ENCODE measurements at places on chromosomes 7 and 10.
A peak's percentile ranks its signal among the peaks of the same experiment; 100 is the strongest.

DNA sequence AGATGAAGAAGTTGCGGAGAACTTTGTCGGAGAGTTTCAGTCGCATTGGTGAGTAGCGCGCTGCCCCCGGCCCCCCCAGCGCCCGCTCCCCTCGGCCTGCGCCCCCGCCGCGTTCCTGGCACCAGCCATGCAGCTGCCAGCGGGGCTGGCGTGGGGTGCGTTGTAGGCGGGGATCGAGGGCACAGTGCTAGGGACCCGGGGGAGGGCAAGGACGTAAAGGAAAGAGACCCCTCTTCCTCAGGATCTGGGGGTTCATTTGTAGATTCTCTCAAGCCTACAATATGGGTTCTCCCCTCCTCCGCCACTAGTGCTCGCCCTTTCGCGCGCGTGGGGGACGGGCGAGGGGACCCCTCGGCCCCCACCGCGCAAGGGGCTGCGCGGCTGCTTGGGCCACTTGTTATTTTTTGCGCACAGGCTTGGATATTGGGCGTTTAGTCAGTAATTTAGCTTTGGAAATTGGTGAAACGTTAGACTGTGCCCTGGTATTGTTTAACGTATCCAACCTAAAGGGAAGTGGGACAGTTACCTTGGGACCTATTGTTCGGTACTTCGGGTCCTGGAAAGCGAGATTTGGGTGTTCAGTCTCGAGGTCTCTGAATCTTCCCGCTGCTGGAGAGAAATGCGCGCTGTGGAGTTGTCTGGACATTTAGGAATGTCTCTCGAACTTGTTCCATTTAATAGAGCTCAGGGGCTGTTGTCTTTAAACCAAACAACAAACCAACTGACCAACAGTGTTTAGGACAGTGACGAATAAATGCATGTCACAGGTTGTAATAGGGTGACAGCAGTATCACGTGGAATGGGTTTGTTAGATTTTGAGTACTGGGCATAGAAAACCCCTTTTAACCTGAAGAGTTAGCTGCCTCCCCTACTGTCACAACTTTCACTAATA is 796 bp downstream of the CDK14 start:
- no peak for DNase-seq

- DNase-seq = no peak
These were observed 359.4 kb downstream of the PRPF18 start for GRCh38 chr10:13946209-13946460.

DNA sequence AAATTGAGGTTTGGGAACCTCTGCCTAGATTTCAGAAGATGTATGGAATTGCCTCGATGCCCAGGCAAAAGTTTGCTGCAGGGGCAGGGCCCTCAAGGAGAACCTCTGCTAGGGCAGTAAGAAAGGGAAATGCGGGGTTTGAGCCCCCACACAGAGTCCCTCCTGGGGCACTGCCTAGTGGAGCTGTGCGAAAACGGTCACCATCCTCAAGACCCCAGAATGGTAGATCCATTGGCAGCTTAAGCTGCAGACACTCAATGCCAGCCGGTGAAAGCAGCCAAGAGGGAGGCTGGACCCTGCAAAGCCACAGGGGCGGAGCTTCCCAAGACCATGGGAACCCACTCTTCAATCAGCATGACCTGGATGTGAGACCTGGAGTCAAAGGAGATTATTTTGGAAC is 15.0 kb upstream of the TFEC start:
- DNase-seq = no peak

GRCh38 chr10:119505131-119505551 is 37.4 kb downstream of the RGS10 start:
- DNase-seq = no peak

- DNase-seq = no peak
These were observed 618.2 kb upstream of the MGMT start for GRCh38 chr10:128848810-128849209.

GRCh38 chr7:7751243-7752092 is 33.1 kb upstream of the RPA3 start:
- no peak for DNase-seq

DNA sequence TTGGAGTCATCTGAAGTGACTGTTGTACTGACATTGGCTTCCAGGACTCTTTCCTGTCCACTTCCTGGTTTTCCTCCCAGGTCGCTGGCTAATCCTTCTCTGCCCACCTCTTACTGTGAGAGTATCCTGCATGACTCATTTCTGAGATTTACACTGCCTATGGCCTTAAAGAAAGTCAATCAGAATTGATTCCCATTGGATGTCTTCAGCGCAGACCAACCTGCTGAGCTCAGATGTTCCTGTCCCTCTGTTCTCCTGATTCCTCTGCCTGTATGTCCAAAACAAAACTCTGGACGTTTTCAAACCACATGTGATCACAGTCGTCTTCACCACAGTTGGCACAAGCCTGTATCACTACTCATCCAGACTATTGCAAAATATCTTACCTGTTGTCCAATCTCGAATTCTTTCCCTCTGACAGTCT is 262.1 kb downstream of the CREB5 start:
- no peak for DNase-seq

GRCh38 chr10:24706479-24707118 is 17.1 kb downstream of the ARHGAP21 start:
- peak; percentile 35 for DNase-seq

GRCh38 chr7:51640841-51641240 is 324.2 kb upstream of the COBL start:
- DNase-seq = no peak

- peak; percentile 17 for DNase-seq
These were observed 174.4 kb downstream of the ST7 start for GRCh38 chr7:117127585-117128168.

DNA sequence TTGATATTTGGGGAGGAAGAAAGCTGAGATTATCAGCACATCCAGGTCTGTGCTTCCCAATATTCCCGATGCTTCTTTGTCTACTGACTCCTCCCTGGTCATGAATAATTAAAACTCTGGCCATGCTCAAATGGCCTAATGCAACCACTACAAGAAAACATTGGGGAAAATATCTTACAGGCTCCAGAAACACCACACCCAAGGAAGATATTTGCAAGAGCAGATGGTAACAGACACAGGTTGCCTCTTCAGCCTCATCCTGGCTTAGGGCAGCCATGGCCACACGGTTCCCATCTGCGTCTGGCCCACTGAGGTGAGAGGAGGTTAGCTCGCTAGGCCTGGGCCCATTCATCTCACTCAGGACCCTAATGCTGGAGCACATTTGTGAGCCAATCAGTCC is 108.4 kb upstream of the SDK1 start:
- DNase-seq = no peak

GRCh38 chr7:18590744-18591340 is 95.3 kb downstream of the HDAC9 start:
- no peak for DNase-seq

DNA sequence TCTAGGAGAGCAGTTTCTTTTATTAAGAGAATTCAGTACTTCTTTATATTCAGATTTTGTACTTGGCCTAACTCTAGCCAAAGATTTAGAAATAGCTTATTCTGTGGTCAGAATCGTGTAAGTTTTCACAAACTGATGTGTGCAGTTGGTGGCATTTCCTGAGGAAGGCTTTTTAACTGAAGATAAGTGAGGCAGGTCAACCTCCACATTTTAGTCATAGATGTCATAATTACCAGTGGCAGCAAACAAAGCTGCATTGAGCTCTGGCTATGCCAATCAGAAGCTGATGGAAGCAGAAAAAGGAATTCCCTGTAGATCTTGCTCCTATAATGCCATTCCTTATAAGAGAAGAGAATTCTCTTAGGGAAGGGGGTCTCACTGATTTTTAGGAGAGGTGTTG is 141.3 kb upstream of the SP8 start:
- no peak for DNase-seq

DNA sequence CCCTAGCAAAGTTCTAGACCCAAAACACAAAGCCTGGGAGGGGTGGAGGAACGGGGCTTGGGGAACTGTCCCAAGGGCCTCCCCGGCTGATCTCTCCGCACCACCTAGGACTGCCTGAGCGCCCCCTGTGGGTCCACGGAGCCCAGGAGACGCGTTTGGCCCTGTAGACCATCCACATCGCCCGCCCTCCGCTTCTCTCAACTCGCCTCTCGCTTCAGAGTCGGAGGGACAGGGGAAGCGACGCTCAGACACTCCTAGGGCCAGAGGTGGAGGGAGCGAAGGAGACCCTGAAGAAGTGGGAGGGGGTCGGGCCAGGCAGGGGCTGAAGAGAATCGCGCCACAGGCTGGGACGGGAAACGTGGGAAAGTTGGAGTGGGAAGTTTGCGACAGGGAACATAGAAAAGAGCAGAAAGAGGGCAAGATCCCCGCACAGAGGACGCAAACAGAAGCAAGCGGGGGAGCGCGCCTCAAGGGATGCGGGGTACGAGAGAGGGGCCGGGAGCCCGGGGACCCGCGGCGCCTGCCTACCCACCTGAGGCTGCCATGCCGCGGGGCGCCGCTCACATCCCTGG is 378 bp downstream of the PIK3AP1 start:
- peak; percentile 55 for DNase-seq

DNA sequence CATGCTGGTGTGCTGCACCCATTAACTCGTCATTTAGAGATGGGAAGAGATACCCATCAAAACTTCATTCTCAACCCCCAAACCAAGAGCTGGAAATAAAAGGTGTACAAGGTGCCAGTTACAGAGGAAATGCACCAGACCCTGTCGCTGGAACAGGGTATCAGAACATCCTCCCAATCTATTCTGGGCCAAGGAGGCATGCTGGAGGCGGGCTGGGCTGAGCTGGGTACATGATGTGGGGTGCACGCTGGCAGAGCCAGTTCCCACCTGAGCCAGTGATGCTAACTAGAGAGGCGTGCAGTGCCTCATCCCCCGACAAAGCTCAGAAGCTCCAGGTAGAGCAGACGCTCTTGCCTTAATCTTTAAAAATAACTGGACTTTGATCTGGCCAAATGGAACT is 70.1 kb downstream of the NPSR1 start:
- DNase-seq = no peak

GRCh38 chr10:47055386-47056246 is 144.4 kb downstream of the PTPN20 start:
- DNase-seq = no peak

- no peak for DNase-seq
These were observed 93.2 kb downstream of the TWIST1 start for GRCh38 chr7:19024261-19024660.

GRCh38 chr7:44292420-44292817 is 33.0 kb downstream of the CAMK2B start:
- DNase-seq = no peak

- DNase-seq = no peak
These were observed 501.5 kb downstream of the LRMDA start for GRCh38 chr10:75932921-75933320.

DNA sequence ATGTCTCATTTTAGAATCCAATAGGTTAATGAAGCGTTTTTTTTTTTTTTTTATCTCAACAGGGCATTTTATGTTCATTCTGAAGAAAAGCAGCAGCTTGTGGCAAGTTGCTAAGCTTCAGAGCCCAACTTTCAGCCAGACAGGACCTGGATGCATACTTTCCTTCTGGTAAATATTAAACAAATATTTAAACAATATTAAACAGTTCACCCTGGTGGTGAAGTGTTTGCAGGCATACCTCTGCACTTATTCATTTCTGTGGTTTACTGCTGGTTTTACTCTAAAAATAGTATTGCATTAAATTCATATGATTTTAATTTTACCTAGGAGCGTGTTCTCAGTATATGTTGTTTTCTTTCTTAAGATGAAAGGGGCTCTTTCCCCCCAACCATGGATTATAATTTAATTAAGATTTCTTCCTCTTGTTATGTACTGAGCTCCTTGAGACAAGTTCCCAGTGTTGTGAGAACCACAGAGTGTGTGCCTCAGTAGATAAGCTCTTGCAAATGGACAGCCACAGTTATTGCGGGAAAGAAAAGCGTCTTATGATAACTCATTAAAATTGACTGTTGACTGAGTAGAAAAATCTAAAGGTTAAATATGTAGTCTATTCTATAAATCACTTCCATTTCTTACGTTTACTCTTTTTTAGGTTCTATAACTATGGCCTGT is 155.8 kb downstream of the MALRD1 start:
- no peak for DNase-seq

DNA sequence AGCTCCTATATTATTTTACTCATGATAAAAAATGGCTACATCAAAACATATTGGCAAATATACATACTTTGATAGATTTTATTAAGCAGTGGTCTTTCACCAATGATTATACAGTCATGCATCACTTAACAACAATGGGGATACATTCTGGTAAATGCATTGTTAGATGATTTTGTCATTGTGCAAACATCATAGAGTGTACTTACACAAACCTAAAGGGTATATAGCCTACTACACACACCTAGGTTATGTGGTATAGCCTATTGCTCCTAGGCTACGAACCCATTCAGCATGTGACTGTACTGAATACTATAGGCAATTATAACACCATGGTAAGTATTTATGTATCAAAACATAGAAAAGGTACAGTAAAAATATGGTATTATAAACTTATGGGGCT is 98.9 kb upstream of the IL6 start:
- DNase-seq = no peak

- no peak for DNase-seq
These were observed 14.6 kb upstream of the PRRT4 start for GRCh38 chr7:128376077-128376476.

- no peak for DNase-seq
These were observed 90.8 kb upstream of the EEPD1 start for GRCh38 chr7:36062154-36062815.

- DNase-seq = no peak
These were observed 22.6 kb upstream of the WIPF3 start for GRCh38 chr7:29783671-29784070.

DNA sequence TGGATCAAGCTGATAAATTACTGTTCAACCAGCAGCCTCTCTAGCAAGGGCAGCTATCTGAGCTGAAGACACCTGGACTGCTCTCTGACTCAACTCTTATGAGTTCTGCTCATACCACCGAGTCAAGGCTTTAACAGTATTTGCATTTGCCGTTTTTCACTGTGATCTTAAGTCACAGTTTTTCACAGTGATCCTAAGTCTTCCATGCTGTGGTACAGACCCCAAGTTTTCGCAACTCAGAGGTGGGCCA is 31.3 kb downstream of the PIP4K2A start:
- no peak for DNase-seq

GRCh38 chr7:110003827-110004226 is 1087.1 kb upstream of the LRRN3 start:
- no peak for DNase-seq

GRCh38 chr7:39459636-39460035 is 106.6 kb upstream of the YAE1 start:
- no peak for DNase-seq

DNA sequence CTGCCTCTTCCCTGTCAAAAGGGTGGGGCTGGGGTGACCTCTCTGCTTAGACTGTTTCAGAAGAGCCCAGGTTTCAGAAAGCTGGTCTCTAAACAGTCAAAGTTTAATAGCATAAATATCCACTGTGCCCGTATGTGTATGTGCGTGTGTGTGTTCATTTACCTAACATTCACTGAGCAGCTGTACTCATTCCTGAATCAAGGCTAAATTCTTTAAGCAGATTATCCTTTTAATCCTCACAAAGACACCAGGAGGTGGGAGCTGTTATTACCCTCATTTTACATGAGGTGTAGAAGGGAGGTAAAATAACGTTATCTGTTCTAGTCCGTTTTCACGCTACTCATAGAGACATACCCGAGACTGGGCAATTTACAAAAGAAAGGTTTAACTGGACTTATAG is 72.2 kb downstream of the RSU1 start:
- DNase-seq = no peak

- DNase-seq = no peak
These were observed 58.2 kb upstream of the BET1 start for GRCh38 chr7:94062372-94062771.

All from CD4-positive, alpha-beta T cell (primary cell).